Testis (tissue), 5 donors: ENCODE measurements at places on chromosomes 7 and 10. TPM values are rescaled to one million over a fixed set of nuclear protein-coding genes. Genes with fewer than 3 reads are reported as not detected.

- peak overlapping the region; percentile 82 for H3K27ac ChIP-seq
- DNase-seq: no peak
- no peaks in the 10 kb centered on the region for H3K36me3 ChIP-seq
- H3K4me1 ChIP-seq: peaks cover 7% of the 10 kb centered on the region
- no peaks in the 10 kb centered on the region for H3K27me3 ChIP-seq
Measured at GRCh38 chr10:10796774-10797415, 220.8 kb upstream of the CELF2 start.

DNA sequence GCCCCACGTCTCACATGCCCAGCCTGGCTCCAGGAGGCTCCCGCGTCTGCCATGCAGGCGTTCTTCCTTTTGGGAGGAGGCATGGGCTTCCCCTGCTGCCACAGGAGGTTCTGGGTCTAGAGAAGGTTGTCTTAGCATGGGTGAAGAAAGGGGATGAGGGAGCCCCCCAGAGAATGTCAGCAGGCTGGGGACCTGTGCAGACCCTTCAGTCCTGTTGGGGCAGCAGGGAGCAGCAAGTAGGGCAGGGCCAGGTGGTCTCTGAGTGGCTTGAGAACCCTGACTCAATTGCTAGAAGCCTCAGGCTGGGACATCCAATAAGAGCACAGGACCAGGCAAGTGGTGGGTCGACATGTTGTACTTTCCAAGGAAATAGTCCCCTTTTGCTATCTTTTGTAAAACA is 34.4 kb upstream of the ADCYAP1R1 start:
- no peaks in the 10 kb centered on the region for H3K27me3 ChIP-seq
- no peak overlapping the region for H3K4me3 ChIP-seq
- no peak for DNase-seq

GRCh38 chr7:98398567-98399372 is 2.1 kb downstream of the BAIAP2L1 start:
- no peaks in the 10 kb centered on the region for H3K4me1 ChIP-seq
- H3K4me3 ChIP-seq: no peak overlapping the region
- H3K36me3 ChIP-seq: no peaks in the 10 kb centered on the region

- no peaks in the 10 kb centered on the region for H3K36me3 ChIP-seq
- H3K27me3 ChIP-seq: no peaks in the 10 kb centered on the region
- no peaks in the 10 kb centered on the region for H3K4me1 ChIP-seq
- H3K4me3 ChIP-seq: no peak overlapping the region
- no peak overlapping the region for H3K27ac ChIP-seq
Measured at GRCh38 chr7:46080595-46081159, 159.6 kb upstream of the IGFBP3 start.

GRCh38 chr7:80705130-80705781 is 66.8 kb downstream of the CD36 start:
- no peaks in the 10 kb centered on the region for H3K36me3 ChIP-seq
- H3K4me3 ChIP-seq: no peak overlapping the region
- no peak overlapping the region for H3K27ac ChIP-seq
- no peak for DNase-seq
- no peaks in the 10 kb centered on the region for H3K27me3 ChIP-seq
- no peaks in the 10 kb centered on the region for H3K4me1 ChIP-seq

The CYP3A4 gene
- 1.8 TPM for total RNA-seq

DNA sequence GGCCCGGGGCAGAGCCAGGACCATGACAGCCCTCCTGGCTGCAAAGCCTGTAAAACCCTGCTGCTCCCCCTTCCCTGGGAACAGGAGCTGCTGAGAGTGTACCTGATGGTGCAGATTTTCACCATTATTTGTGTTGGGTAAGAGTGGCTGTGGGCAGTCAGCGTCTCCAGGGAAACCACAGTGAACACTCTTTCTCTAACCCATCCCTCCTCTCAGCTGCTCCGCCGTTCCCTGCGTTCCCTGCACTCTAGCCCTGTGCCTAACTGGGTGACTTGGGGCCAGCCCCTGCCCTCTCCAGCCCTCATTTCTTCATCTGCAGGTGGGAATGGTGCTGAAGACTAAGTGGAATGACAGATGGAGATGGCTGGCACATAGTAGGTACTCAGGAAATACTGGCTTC is 75.9 kb upstream of the PCBD1 start:
- H3K27me3 ChIP-seq: no peaks in the 10 kb centered on the region
- H3K36me3 ChIP-seq: no peaks in the 10 kb centered on the region
- H3K27ac ChIP-seq: no peak overlapping the region
- H3K4me1 ChIP-seq: no peaks in the 10 kb centered on the region

The SEMA3D gene
- 7.5 TPM for total RNA-seq

DNA sequence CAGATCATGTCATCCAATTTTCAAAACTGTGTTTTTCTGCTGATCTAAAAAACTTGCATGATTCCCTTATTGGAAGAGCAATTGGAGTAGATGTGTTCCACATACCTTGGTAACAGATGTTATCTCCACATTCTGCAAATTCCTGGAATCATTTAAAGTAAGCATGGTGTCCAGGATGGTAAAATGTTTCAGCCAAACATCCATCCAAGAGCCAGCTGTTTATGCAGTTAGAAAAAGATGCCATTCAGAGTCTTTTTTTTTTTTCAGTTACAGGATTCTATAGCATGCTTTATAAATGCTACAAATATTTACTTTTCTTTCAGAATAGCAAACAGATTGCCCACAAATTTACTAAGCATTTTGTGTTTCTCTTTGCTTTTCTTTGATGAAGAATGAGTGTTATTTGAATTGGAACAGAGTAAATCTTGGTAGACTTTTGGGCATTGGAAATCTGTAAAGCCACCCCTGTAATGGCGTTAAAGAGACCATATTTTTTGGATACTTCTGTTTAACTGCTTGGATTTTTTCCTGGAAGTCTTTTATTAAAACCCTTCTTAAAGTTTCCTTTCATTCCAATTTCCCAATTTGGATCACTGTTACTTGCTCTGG is 149.8 kb downstream of the GNAT3 start:
- no peaks in the 10 kb centered on the region for H3K4me1 ChIP-seq
- no peaks in the 10 kb centered on the region for H3K27me3 ChIP-seq
- H3K27ac ChIP-seq: no peak overlapping the region
- H3K36me3 ChIP-seq: no peaks in the 10 kb centered on the region
- no peak for DNase-seq

DNA sequence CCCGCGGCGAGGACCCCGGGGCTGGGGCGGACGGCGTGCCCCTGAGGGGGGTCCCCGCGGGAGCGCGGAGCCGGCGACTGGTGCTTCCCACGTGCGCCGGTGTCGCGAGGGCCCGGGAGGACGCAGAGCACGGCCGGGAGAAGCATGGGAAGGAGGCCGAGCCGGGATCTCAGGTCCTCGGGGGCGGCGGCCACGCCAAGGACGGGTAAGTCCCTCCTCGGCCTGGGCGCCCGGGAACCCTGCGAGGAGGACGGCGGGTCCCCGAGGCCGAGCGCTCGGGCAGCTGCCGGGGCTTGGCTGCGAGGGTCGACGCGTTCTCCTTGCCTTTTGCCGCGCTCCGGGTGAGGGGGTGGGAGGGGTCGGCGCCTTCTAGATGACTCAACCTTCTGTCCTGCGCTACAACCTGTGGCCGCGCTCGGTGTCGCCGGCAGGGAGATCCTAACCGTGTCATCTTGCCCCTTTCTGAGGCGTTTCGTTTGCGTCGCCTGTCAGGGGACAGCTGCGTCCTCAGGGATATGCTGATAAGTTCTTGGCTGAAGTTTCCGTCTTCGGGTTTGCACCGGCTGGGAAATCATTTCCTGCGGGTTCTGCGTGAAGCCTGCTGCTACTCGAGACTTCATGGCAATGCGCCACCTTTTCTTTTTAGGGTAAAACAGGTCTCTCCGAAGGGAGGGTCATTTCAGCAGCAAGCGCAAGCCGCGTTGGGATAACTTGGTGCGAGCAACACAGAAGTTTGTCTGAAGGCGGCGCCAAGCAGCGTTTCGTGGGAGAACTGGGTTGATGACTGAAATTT is 529 bp downstream of the TASOR2 start:
- no peaks in the 10 kb centered on the region for H3K36me3 ChIP-seq
- peak; percentile 86 for DNase-seq
- peak overlapping the region; percentile 87 for H3K4me3 ChIP-seq
- H3K27me3 ChIP-seq: no peaks in the 10 kb centered on the region
- peak overlapping the region; percentile 69 for H3K27ac ChIP-seq

DNA sequence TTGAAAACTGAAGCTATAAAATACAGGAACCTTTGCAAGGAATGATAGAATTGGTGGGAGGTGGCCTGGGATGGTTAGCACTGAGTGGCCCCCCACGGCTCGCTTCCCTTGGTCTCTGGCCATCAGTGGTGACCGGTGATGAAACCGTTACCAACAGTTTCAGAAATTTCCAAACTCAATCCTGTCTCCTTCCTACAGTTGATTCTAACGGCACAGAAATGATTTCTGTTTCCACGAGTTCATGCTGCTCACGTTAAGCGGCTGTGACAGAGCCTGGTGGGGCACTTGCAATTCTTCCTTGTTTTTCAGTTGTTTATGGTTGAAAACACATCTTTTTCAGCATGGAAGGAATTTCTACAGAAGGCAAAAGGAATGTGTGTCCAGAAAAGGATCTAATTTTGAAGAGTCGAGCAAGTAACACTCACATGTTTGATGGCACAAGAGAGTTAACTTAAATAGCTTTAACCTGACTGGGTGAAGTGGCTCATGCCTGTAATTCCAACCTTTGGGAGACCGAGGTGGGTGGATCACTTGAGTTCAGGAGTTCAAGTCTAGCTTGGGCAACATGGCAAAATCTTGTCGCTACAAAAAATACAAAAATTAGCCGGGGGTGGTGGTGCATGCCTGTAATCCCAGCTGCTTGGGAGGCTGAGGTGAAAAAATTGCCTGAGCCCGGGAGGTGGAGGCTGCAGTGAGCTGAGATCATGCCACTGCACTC is 100.1 kb downstream of the DNAJB6 start:
- H3K4me3 ChIP-seq: no peak overlapping the region
- peaks cover 7% of the 10 kb centered on the region for H3K4me1 ChIP-seq
- DNase-seq: peak; percentile 4
- H3K27me3 ChIP-seq: no peaks in the 10 kb centered on the region

GRCh38 chr10:90161-90560 is 41.1 kb upstream of the TUBB8 start:
- H3K36me3 ChIP-seq: no peaks in the 10 kb centered on the region
- no peaks in the 10 kb centered on the region for H3K4me1 ChIP-seq
- no peak overlapping the region for H3K27ac ChIP-seq
- no peak for DNase-seq
